Activated CD4-positive, alpha-beta T cell treated with anti-CD3 and anti-CD28 coated beads for 36 hours (primary cell): ENCODE measurements at places on chromosomes 12 and 14. TPM values are rescaled to one million over a fixed set of nuclear protein-coding genes. Genes with fewer than 3 reads are reported as not detected.
A peak's percentile ranks its signal among the peaks of the same experiment; 100 is the strongest.

DNA sequence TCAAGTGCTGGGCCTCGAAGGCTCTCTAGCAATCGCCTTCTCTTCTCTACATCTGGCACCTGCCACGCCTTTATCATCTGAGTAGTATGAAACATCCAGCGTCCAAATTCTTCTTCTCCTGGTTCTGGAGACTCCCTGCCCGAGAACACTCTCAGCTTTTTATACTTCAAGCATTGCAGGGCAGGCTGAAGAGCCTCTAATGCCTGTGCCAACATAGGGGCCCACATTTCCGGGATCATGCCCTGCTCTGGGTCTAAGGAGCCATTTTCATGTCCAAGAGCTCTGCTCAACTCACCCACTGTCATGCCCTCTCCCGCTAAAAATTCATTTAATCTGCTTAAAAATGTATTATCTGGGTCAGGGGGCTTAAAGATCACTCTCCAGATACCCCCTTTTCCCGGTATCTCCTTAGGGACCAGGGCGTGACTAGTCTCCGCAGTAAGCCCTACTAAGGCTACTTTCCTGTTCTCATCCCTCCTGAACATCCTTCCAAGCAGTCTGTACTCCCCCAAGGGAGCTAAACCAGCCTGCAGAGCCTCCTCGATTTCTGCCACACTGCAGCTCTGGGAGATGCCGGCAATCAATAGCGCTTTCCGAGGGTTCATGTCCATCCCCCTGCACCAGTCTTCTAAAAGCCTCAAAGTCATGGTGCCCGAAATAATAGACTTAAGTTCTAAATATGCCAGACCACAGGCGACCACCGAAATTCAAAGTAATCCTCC lies 940 bp downstream of the MOAP1 start:
- no peak for DNase-seq

DNA sequence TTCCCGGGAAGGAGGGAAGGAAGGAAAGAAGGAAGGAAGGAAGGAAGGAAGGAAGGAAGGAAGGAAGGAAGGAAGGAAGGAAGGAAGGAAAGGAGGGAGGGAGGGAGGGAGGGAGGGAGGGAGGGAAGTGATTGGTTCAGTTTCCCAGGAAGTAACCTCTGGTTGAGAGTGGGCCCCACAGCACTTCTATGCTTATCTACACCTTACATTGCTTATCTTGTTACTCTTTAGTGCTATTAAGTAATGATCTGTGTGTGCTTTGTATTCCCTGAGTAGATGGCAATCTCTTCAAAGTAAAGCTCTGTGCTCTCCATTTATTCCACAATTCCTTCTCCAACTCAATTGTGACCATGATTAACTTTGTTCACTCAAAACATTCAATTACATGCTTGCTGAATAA lies 74.6 kb downstream of the SLC38A4 start:
- DNase-seq: no peak

- DNase-seq: no peak
Measured at GRCh38 chr12:8904665-8905064, 9.6 kb upstream of the PHC1 start.

GRCh38 chr12:93922583-93923006 lies 225.8 kb upstream of the PLXNC1 start:
- DNase-seq: no peak

DNA sequence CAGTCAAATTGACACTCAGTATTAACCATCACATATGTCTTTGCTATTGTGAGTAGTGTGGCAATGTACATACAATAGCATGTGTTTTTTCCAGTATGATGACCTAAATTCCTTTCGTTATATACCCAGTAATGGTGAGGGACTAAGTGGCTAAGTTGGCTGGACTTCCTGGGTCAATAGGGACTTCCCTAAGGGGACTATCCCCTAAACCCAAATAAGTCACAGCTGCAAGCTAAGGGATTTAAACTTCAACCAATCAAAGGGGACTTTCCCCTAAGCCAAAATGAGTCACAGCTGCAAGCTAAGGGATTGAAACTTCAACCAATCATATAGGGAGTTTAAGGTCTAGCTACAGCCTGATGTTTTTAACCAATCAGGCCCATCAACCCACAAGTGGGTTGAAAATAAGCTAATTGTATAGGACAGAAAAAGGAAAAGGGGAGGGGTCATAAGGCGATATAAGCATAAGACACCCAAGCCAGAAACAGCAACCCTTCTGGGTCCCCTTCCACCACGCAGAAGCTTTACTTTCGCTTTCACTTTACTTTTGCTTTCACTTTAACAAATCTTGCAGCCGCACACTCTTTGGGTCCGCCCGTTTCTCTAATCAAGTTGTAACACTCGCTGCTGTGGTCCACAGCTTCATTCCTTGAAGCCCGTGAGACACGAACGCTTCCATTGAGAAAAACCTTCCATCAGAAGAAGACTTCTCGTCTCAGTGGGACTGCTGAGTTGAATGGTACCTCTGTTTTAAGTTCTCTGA lies 404.4 kb downstream of the FLRT2 start:
- peak; percentile 66 for DNase-seq

DNA sequence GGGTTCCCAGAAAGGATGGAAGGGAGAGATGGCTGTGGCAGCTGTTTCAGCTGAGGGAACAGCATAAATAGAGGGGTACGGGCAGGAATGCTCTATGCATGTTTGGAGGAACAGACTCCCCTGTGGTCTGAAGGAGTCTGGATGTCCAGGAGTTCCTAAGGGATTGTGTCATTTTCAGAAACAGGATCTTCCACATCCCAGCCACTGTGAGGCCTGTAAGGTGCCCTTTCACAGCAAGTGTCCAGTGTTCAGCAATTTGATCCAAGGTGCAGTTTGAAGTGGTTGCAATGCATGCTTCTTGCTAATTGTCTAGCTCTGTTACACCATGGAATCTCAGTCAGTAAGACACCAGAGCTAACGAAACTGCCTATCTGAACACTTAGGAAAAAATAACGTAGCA lies 46.7 kb upstream of the TCL1A start:
- DNase-seq: no peak

GRCh38 chr12:12492547-12492946 lies 70.1 kb downstream of the DUSP16 start:
- DNase-seq: no peak

- no peak for DNase-seq
Measured at GRCh38 chr14:103164779-103165178, 41.5 kb downstream of the TNFAIP2 start.

- no peak for DNase-seq
Measured at GRCh38 chr14:79334272-79334671, 877.0 kb downstream of the DIO2 start.

GRCh38 chr12:94553130-94553519 lies 93.5 kb upstream of the CEP83 start:
- no peak for DNase-seq

- DNase-seq: no peak
Measured at GRCh38 chr12:29730481-29730880, 53.3 kb downstream of the TMTC1 start.

GRCh38 chr12:52836491-52837412 lies 2.6 kb upstream of the KRT79 start:
- no peak for DNase-seq

DNA sequence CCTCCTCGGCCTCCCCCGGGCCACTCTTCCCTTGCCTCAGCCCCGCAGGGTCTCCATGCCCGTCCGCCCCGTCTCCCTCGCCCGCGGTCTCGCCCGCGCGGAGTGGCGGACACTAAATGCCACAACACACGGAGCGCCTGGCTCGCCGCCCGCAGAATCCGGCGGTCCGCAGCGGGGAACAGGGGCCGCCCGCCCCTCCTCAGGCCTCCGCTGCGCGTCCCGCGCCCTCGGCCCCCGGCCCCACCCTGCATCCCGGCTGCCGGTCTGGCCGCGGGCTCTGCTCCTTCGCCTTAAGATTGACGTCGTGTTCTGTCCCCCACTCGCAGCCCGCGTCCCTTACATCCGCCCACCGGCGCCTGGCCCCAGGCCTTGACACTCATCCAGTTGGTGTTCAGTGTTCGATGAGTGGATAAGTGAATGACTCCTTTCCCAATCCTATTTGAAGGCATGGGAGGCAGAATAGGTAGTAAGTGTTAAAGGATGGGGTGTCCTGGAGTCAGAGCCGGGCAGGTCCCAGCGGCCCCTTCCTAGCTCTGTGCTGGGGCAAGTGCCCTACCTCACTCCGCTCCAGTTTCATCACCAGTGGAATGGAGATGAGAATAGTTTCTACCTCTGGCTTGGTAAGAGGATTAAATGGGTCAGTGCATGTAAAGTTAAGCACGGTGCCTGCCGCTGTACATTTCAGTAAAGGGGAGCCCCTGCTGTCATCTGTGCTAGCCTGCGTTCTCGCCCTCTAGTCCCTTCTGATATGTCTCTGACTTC lies 622 bp downstream of the TECPR2 start:
- peak; percentile 57 for DNase-seq

GRCh38 chr12:123748661-123749060 lies 13.4 kb upstream of the DNAH10 start:
- no peak for DNase-seq

KRT6A gene
- not detected for total RNA-seq

ARG2 gene
- 11.9 TPM for total RNA-seq

CPNE6 gene
- total RNA-seq: not detected

NEMF gene
- 97.9 TPM for total RNA-seq

PPP1R36 gene
- 0.14 TPM for total RNA-seq

TMEM179 gene
- 0.32 TPM for total RNA-seq

ERBB3 gene
- total RNA-seq: 0.57 TPM

SYT1 gene
- not detected for total RNA-seq

CD4 gene
- total RNA-seq: 211 TPM

LRP1-AS gene
- total RNA-seq: not detected

CALCOCO1 gene
- 17.1 TPM for total RNA-seq
